CD8-positive, alpha-beta memory T cell (primary cell): ENCODE measurements at places on chromosomes 6 and 20.

GRCh38 chr6:73722318-73723060, 26.5 kb downstream of the CD109 start:
- H3K36me3 ChIP-seq, result no peaks in the 10 kb centered on the region
- H3K27ac ChIP-seq, result no peak overlapping the region
- H3K4me1 ChIP-seq, result no peaks in the 10 kb centered on the region
- no peaks in the 10 kb centered on the region for H3K27me3 ChIP-seq
- DNase-seq, result no peak

- H3K27me3 ChIP-seq, result no peaks in the 10 kb centered on the region
- no peak overlapping the region for H3K4me3 ChIP-seq
- H3K27ac ChIP-seq, result no peak overlapping the region
- H3K36me3 ChIP-seq, result no peaks in the 10 kb centered on the region
Measured at GRCh38 chr6:72999995-73000394, 225.3 kb downstream of the KHDC1L start.

DNA sequence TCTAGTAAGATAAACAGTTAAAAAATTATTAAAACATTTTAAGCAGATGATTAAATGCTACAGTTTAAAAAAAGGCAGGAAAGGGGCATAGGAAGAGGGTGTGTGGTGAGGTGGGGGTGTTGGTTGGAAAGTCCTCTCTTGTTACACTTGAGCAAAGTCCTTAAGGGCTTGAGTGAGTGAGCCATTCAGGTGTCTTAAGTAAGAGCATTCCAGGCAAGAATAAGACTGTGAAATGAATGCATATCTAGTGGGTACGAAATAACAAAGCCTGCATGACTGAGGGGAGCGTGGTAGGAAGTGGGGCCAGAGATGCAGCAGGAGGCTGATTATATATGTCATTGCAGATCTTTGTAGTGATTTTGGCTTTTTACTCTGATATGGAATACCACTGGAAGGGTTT, 5.1 kb downstream of the CDKAL1 start:
- H3K27me3 ChIP-seq, result no peaks in the 10 kb centered on the region
- H3K36me3 ChIP-seq, result peaks cover 16% of the 10 kb centered on the region
- H3K4me3 ChIP-seq, result no peak overlapping the region
- peaks cover 11% of the 10 kb centered on the region for H3K4me1 ChIP-seq

DNA sequence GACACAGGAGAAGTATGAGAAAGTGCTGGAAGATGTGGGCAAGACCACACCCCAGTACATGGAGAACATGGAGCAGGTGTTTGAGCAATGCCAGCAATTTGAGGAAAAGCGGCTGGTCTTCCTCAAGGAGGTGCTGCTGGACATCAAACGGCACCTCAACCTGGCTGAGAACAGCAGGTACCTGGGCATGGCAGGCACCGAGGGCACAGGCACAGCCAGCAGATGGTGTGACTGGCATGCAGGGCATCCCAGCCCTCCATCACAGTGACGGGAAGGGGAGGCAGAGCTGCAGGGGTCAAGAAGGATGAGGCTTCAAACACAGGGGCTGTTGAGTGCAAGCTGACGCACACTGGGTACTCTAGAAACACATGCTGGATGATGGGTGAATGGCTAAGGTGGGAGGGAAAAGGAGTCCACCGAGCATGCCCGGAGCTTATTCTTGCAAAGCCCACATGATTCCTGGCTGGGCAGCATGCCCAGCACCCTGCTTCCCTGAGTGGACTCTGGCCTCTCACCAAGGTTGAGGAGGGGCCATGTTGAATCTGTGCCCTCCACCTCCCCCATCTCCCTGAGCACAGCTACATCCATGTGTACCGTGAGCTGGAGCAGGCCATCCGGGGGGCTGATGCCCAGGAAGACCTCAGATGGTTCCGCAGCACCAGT, 26.3 kb downstream of the SPDEF start:
- H3K36me3 ChIP-seq, result no peaks in the 10 kb centered on the region
- peaks cover 14% of the 10 kb centered on the region for H3K4me1 ChIP-seq
- H3K27me3 ChIP-seq, result no peaks in the 10 kb centered on the region
- no peak overlapping the region for H3K4me3 ChIP-seq

- no peak overlapping the region for H3K4me3 ChIP-seq
- H3K27me3 ChIP-seq, result no peaks in the 10 kb centered on the region
- no peak for DNase-seq
Measured at GRCh38 chr6:63883597-63883996, 248.0 kb downstream of the PHF3 start.
